ENCODE measurements at places on chromosomes 2 and 18.

GRCh38 chr2:96093528-96093927 is 22.8 kb downstream of the ADRA2B start:
- DNase-seq: peak; percentile 26

- no peak for DNase-seq
These were observed 45.1 kb downstream of the RAB10 start for GRCh38 chr2:26078939-26079338.

DNA sequence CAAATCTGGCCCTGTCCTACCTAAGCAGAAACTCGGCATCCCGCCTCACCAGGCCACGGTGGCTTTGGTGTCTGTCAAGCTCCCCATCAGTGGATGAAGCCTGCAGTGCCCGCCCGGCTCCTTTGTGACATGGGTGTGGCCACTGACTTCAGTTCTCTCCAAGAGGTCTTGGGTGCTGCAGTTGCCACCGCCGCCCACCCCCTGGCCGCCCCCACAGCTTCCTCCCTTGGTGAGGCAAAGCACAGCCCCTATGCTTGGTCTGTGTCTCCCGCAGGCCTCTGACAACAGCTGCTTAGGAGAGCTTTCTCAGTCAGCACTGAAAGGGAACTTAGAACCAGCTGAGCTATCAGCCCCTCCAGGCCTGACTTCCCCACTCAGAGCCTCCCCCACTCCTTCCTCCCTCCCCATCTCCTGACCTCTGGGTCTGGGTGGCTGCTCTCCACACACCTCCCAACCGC is 22.9 kb upstream of the GPR55 start:
- no peak for DNase-seq

DNA sequence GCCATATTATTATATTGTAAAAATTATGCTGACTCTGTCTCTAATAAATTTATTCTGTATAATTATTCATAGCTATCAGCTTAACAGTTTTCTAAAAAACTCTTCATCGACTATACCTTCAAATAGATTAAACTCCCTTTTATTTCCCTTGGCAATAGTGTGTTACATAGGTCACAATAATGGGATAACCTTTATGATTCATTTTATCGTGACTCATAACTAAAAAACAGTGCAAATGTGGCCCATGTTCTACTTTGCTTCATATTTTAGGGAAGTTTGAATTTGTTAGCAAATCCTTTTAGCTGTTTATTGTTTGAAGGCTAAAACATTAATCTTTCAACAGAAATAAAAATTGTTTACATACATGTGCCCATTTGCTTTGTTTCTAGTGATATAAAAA is 783.2 kb upstream of the CDH2 start:
- DNase-seq: no peak

DNA sequence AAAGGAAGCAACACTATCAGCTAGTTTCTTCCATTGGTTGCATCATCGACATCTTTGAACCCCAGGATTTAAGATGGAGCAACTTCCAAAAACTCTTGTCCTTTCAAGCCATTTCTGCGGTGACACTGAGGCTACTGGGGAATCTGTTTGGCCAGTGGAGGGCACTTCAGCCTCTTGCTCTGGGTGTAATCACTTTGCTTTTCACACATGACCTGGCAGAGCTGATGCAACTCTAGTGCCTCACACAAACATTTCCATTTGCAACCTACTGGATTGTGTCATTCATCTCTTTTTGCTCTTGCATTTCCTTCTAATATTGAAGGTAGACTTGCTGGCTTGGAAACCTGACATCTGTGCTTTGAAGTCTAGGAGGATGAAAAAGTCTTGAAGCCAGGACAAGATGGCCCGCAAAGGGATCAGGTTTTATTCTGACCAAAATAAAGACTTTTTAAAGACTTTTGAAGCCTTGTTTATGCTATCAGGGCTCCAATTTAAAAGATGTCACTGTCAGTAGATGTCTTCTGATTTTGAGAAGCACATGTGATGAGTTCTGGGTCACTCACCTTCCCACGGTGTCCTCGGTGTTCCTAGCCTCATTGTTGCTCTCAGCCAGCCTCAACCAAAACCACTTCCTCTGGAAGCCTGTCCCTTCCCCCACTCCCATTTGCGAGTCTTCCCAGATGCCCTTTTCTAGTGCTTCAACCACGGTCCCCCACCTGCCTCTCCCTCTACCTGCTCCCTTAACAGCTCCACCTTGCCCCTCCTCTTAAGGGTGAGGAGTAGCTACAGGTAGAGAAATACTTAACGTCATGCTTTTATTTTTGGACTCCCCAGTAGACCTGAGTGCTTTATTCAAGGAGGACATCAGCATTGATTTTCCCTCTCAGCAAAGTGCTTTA is 69.7 kb upstream of the KCNE4 start:
- DNase-seq: no peak
